ENCODE measurements at places on chromosomes 1 and 21.

- no peak for DNase-seq
Measured at GRCh38 chr1:175678471-175678870, 64.9 kb downstream of the TNR start.

DNA sequence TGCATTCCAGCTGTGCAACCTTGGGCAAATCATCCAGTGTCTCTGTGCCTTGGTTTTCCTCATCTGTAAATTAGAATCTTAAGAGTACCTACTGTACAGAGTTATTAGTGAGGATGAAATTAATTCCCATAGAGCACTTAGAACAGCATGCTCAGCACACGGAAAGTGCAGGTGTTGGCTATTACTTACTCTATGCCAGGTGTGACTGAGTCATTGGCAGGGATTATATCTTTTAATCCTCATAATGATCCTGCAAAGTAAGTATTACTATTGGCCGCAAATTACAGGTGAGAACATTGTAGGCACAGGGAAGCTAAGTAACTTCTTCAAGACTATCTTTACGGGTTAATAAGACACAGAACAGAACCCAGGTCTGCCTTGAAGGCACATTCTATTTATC, 6.3 kb upstream of the UBE2U start:
- DNase-seq: no peak

GRCh38 chr1:10114746-10115145, 82.0 kb downstream of the UBE4B start:
- DNase-seq: no peak

GRCh38 chr1:168972225-168972624, 134.3 kb upstream of the ATP1B1 start:
- no peak for DNase-seq

DNA sequence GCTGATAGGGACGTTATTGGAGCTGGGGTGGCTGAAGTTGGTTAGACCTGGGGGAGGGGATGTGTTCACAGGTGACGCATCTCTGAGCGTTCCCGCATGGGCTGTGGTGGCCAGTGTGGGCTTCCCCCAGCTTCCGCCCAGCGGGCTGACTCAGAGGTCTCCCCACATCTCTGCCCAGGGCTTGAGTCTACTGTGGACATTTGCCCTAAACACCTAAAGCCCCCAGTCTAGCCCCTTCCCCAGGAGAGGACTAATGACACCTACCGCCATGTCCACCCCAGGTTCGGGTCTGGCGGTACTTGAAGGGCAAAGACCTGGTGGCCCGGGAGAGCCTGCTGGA, 2.0 kb downstream of the AGRN start:
- DNase-seq: peak; percentile 78

DNA sequence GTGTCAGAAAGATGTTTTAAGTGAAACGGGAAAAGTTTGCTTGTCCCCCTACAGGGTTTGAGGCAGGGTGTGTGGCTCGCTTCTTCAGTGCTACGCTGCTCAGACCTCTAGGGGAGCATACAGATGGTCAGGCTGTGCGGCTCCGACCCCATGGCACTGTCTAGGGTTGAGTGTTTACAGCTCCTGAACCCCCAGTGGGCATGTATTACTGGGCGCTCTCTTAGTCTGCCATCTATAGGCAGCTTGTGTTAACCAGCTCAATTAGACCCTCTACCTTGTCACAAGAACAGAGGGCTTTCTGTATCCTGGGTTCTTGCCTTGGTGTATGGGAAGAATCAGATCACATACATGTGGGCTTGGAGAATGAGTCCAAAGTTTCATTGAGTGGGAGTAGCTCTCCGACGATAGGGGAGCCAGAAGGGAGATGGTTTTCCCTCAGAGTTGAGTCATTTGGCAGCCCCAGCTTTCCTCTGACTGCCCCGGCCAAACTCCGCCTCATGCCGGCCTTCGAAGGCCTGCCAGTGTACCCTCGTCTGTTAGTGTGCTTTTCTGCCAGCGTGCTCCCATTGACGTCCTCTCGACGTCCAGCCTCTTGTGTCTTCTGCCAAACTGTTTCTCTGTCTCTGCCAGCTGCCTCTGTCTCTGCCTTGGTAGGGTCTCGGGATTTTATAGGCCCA, 38.6 kb upstream of the ADGRL4 start:
- no peak for DNase-seq
